Panc1 (cell line): ENCODE measurements at places on chromosomes 7 and 10.
A peak's percentile ranks its signal among the peaks of the same experiment; 100 is the strongest.

- H3K36me3 ChIP-seq: peaks cover 4% of the 10 kb centered on the region; the same call in 1 of the 2 replicates
- H3K27me3 ChIP-seq: no peaks in the 10 kb centered on the region
- peak; percentile 88 for DNase-seq
Measured at GRCh38 chr7:105876091-105876963, at the start of gene ATXN7L1. ATXN7L1 (minus strand) TSS chr7:105876599; CDS start chr7:105876558, 41 bp downstream.

GRCh38 chr7:82926477-82926876, 236.2 kb downstream of the PCLO start:
- no peak overlapping the region for H3K4me3 ChIP-seq
- no peak overlapping the region for H3K27ac ChIP-seq
- H3K4me1 ChIP-seq: no peaks in the 10 kb centered on the region
- no peaks in the 10 kb centered on the region for H3K27me3 ChIP-seq
- no peaks in the 10 kb centered on the region for H3K36me3 ChIP-seq
- no peak for DNase-seq

- H3K4me3 ChIP-seq: peak overlapping the region; percentile 24; the same call in 1 of the 2 replicates
- H3K27ac ChIP-seq: no peak overlapping the region
- H3K4me1 ChIP-seq: peaks cover 16% of the 10 kb centered on the region; the same call in 1 of the 2 replicates
Measured at GRCh38 chr7:25857376-25858067, 294.5 kb upstream of the NFE2L3 start.

DNA sequence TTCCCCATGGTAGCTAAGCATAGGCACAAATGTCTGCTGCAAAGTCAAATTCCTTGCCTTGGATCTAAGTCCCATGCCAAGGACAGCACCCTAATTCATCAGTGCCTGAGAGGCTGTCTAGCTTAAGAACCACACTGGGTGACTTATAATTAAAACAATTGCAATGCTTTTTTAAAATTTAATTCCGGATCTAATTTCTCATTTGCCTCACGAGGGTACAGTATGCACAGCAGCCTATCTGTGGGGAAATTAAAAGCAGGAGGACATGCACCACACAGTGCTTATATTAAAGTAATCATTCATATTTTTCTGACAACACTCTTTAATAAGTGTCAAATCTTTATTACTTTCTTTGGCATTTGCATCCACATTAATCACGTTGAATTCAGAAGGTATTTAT, 378.8 kb downstream of the GPAM start:
- no peak for DNase-seq
- H3K27ac ChIP-seq: no peak overlapping the region
- H3K36me3 ChIP-seq: no peaks in the 10 kb centered on the region
- no peaks in the 10 kb centered on the region for H3K4me1 ChIP-seq
